Mucosa of gallbladder (tissue), 1 donor: ENCODE measurements at places on chromosomes 1 and 21.

GRCh38 chr1:240244968-240245628 is 153.4 kb downstream of the FMN2 start:
- DNase-seq: no peak

GRCh38 chr1:7085521-7085920 is 300.3 kb downstream of the CAMTA1 start:
- DNase-seq: no peak

GRCh38 chr1:163120372-163120771 is 51.2 kb downstream of the RGS4 start:
- no peak for DNase-seq

DNA sequence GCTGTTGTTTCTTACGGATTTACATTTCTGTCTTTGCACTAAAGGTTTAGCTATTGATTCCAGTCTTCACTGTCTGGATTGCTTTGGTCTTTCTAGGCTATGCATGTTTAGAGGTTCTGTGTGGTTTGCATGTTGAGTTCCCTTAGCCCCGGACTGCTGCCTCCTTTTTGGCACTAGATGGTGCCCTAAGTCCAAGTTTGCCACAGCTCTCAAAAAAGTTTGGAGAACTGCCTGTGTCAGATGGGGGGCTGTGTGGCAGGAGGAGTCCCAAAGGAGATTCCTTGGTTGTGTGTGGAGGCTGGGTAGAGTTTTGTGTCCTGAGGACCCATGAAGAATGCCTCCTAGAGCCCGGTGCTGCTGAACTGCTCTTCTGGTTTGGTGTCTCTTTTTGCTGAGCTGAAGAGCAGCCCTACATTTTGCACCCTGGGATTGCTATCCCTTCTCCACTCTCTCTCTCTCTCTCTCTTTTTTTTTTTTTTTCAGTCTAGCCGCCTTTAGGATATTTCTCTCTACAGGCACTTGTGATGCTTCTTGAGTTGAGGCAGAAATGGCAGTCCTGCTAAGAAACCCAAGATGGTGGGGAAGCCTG is 74.4 kb downstream of the PTGS2 start:
- peak; percentile 31 for DNase-seq

DNA sequence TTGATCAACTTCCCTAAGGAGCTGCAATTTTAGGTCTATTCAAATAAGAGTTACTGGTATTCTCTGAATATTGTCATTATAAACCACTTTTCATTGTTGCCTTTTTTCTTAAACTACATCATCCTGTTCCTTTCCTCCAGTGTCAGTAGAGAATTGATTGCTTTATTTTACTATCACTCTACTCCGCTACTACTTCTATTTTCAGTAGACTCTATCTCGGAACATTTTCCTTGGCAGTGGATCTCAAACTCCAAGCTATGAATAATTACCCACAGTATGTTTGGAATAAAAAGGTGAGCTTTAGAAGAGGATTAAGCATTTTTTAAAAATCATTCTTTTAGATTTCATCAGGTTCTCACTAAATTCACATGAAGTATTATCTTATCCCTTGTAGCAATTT is 224.9 kb downstream of the GREM2 start:
- DNase-seq: no peak

DNA sequence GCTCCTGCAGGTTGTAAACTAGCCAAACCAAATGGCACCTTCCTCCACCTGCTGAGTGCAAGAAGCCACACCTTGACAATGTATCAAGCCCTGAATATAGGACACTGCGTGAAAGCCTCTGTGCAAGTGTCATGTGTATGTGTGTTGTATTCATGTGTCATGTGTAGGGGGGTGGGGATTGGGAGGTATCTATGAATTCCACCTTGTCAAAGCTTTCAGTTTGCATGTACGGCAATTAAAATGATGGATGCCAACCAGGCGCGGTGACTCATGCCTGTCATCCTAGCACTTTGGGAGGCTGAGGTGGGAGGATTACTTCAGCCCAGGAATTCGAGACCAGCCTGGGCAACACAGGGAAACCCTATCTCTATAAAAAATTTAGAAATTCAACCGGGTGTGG is 19.8 kb downstream of the CD34 start:
- no peak for DNase-seq

- peak; percentile 68 for DNase-seq
Observed at GRCh38 chr1:91569411-91570119, 68.9 kb downstream of the CDC7 start.

GRCh38 chr1:150612014-150612345 is 17.4 kb downstream of the ENSA start:
- no peak for DNase-seq

DNA sequence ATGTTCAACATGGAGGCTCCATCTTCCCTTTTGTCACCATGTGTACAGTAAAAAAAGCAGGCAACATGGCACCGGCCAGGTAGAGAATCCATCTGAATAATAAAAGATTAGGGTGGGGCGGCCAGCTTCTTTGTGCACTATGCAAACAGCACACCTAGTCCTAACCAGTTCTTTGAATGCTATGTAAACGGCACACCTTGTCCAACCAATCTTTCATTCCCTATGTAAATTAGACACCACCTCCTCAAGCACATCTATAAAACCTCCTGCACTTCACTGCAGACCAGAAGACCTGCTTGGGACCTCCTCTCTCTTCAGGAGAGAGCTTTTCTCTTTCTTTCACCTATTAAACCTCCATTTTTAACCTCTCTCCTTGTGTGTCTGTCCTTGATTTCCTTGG is 28.2 kb downstream of the TFB2M start:
- DNase-seq: peak; percentile 19

- no peak for DNase-seq
Observed at GRCh38 chr1:62628506-62628905, 31.2 kb downstream of the ANGPTL3 start.

DNA sequence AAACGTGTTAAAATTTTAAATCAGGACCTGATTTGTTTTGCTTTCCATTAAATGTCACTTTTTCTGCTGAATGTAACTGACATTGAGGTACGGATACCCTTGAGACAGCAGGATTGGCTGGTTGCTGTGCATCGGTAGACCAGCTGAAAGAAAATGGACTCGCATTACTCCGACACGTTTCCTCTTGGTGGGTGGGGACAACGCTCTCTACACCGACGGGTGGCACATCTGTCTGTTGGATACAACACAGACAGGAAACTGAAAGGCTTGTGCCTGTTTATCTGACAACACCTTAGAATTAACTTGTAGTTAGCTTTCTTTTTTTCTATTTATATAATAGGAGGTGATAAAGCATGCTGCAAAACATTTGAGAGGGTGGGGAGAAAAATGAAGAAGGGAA is 19.4 kb downstream of the PRPF38A start:
- DNase-seq: peak; percentile 12

DNA sequence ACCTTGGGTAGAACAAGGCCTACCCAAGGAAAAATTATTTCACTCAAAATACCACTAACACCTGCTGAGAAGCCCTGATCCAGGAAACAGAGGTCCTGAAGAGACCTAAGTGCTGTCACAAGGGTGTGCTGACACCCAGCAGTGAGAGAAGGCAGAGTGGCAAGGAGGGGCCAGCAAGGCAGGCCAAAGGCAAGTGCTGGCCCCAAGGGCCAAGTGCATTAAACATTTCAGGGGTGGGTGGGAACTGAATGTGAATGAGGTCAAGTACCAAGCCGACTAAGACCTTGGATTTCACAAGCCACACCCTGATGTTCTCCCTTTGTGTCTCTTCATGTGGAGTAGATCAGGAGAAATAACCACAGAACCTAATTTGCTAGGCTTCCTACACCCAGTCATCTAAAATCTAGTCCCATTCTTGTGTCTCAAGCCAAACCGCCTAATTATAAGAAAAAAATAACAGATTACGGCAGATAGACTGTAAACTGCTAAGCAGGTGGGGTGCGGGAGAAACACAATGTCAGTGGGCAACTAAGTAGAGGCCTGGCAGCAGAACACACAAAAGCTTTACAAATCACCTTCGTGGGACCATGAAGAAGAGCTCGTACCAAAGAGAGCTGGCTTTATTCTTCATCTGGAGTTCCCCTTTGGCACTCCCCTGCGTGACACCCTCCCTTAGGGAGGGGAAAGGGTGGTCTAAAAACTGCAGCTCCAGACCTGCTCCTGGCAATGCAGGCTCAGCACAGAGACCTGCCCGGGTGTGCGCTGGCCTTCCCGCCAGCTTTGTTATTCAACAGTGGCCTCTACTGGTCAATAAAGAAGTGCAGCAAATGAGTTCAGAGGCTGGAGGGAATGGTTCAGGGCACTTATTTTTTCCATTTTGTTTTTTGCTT is 8.7 kb downstream of the UBE2G2 start:
- DNase-seq: peak; percentile 53

GRCh38 chr1:161953256-161953920 is 70.3 kb downstream of the OLFML2B start:
- no peak for DNase-seq

- no peak for DNase-seq
Observed at GRCh38 chr1:40309374-40310128, 7.5 kb downstream of the COL9A2 start.

GRCh38 chr21:35428489-35428888 is 379.4 kb upstream of the RUNX1 start:
- DNase-seq: peak; percentile 15

DNA sequence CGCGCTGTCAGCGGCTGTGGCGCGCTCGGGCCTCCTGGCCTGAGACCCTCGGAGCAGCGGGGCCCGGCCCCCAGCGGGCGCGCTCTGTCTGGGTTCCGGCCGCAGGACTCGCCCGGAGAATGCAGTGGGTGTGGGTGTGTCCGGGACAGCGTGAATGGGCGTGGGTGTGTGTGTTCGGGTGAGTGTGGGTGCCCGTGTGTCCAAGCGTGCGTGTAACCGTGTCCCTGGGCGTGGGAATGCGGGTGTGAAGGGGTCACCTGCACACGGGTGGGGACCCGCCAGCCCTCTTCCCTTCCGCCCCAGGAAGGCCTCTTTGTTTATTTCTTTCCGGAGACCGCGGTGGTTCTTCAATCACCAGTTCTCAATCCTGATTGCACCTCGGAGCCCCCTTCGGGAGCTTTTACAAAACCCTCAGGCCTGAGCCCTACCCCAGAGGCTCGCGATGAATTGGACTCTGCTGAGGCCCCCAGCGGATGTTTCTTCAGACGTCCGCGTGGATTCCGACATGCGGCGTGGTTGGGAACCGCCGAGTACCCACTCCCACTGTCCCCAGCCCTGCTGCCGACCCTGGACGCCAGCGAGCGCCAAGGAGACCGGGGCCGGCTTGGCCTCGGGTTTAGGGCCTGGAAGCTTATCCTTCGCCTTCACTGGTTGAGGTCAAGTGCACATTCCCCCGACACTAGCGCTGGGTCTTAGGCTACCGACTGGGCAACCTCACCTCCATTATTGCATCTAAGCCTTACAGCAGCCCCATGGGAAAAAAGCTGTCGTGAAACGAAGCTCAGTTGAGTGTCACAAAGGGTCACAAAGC is 19.3 kb downstream of the SERTAD4 start:
- no peak for DNase-seq

DNA sequence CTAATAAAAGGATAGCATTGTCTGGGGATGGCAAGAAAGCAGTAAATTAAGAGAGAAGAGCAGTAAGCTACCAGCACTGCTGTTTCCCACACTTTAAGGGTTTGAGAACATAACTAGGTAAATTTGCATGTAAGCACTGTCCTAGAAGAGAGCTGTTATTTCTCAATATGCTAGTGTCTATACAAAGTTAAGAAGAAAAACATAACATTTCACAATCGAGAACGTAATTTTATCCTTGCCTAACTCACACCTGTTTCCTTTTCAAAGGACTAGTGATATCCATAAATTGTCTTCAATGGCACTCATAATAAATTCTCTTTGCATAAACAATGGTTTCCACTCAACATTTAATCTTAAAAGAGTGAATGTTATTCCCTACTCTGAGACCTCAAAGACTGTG is 576.0 kb downstream of the PTBP2 start:
- no peak for DNase-seq

DNA sequence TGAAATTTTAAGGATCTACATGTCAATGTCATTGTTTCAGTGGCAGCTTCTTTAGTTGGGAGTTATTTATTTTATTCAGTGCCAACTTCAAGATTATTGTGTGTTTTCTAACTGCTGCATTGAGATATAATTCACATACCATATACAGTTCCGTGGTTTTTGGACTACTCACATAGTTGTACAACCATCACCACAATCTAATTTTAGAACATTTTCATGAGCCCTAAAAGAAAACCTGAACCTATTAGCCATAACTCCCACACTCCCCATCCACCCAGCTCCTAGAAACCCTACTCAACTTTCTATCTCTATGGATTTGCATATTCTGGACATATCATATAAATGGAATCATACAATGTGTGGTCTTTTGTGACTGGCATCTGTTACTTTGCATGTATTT is 220.0 kb downstream of the LRRC40 start:
- DNase-seq: no peak

DNA sequence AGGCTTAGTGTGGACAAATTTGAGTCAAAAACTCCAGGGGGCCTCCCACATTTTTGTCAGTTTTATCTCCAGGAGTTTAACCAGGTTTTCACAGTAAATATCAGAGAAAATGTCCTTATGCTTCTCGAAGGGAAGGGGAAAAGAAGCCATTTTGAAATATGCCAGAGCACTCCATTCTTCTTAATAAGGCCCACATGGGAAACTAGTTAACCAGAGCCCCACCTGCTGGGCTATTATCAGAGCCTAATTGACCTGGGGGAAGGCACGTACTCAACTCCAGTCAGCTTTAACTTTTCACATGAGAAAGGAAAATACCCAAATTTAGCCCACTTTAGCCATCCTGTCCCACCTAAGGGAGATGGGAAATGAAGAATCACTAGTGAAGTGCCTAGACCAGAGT is 296.3 kb downstream of the PTBP2 start:
- no peak for DNase-seq

GRCh38 chr1:28508435-28508754 is 2.6 kb downstream of the RCC1 start:
- DNase-seq: no peak

DNA sequence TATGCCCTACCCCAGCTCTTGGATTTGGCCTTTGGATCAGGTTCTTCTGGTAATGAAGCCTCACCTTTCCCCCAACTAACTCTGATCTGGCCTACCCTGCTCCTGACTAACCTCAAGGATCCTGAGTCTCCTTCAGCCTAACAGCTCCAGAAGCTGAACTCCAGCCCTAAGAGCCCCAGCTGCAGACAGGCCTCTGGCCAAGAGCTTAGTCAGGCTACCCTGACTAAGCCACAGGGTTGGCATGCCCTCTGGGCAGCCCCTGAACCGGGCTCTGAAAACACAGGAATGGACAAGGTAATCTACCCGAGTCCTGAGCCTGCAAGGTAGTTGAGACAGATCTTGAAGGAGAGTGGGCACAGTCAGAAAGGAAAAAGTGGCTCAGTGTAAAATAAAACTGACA is 29.4 kb downstream of the COA7 start:
- DNase-seq: no peak

DNA sequence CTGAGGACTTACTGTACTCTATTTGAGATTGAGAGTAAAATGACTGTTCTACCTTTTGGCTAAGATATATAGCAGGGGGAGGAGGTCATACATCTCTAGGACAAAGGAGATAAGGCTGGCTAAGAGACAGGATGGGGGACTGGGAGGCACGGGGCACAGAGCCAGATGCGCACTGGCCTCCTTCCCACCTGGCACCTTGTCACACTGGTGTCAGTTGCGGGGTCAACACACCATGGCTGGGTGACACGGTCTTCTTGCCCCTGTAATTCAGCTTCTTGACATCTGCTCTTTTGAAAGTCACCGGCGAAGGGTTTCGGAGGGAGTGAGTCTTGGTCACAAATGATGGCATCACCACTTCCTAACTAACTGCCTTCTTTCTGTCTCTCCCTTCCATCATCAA is 177.3 kb downstream of the ZSCAN20 start:
- DNase-seq: no peak
